MCF 10A (cell line): ENCODE measurements at places on chromosomes 16 and 17. TPM values are rescaled to one million over a fixed set of nuclear protein-coding genes. Genes with fewer than 3 reads are reported as not detected.

EPN3 gene
- 2.1 and 4.4 TPM in 2 replicates for total RNA-seq

DNA sequence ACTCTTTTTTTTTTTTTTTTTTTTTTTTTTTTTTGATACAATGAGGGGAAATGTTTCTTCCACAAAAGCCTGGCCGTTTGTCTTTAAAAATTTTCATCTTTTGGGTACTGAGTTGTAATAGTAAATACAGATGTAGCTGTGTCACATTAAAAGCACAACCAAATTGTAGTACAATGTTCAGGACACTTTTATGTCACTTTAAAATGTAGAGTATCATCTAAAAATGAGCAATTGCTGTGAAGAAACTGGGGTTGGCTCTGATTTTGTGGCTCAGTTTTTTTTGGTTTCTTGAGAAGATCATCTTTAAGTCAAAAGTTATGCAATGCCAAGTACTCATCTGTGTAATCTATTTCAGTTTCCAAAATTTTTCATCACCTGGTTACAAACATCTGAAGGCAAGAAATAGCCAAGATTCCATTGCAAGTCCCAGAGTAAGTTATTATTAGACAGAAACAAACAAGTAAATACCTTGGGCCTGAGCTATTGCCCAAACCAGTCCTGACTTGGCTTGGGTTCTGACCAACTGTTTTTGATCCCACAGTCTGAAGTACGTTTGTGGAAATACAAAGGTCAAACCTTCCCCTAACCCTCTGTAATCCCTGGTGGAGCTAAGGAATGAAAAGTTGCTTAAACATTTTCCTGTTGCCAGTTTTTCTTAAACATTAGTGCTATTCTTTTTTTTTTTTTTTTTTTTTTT is 717.2 kb downstream of the WWOX start:
- H3K4me3 ChIP-seq, result no peak overlapping the region
- peaks cover 5% of the 10 kb centered on the region for H3K36me3 ChIP-seq
- H3K27me3 ChIP-seq, result no peaks in the 10 kb centered on the region
- peak; percentile 18 for DNase-seq

- H3K4me1 ChIP-seq, result no peaks in the 10 kb centered on the region
- no peak for DNase-seq
- peaks cover 36% of the 10 kb centered on the region for H3K36me3 ChIP-seq
- H3K27ac ChIP-seq, result no peak overlapping the region
- no peaks in the 10 kb centered on the region for H3K27me3 ChIP-seq
- no peak overlapping the region for H3K4me3 ChIP-seq
Observed at GRCh38 chr17:35001549-35001948, 21.2 kb downstream of the LIG3 start.

KRTAP4-4 gene
- total RNA-seq, result not detected in 2 replicates

DNA sequence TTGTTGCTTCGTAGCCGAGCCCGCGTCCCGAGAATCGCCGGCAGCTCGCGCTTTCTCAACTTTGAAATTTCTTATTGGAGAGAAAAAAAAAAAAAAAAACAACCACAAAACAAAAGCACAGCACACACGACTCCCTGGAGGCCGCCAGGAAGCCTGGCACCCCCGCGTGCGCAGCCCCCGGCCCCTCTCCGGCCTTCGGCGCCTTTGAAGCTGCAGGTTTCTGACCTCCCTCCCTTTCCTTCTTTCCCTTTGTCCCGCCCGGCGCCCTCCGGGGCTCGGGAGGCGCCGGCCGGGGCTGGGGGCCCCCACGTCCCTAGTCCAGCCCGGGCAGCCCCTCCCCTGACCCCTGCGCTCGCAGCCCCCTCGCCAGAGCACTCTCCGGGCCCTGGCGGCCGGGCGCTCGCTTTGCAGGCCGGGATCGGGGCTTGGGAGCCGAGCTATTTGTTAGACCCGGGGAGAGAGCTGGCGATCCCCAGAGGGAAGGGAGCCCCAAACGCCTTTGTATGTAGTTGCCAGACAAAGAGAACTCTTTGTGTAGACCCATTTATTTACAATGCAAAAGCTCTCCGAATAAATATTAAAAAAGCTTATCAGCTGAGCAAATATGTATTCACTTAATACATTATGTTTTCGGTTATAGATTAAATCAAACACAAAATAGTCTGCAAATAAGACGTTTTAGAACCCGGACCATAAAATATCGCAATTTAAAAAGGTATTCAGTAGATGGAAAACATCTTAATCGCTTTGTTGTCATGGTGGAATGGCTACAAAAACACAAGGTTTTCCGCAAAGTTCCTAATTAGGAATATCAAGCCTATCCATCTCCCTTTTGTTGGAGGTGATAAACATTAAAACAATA is 2.3 kb downstream of the BAHCC1 start:
- peak overlapping the region; percentile 89 for H3K4me3 ChIP-seq
- peak; percentile 69 for DNase-seq
- H3K4me1 ChIP-seq, result peaks cover 16% of the 10 kb centered on the region
- H3K36me3 ChIP-seq, result peaks cover 28% of the 10 kb centered on the region
- peak overlapping the region; percentile 99 for H3K27ac ChIP-seq
- H3K27me3 ChIP-seq, result no peaks in the 10 kb centered on the region

TEX19 gene
- total RNA-seq, result not detected in 2 replicates

GRCh38 chr16:22316411-22316811 is 19.2 kb downstream of the POLR3E start:
- H3K4me3 ChIP-seq, result no peak overlapping the region
- H3K4me1 ChIP-seq, result no peaks in the 10 kb centered on the region
- no peaks in the 10 kb centered on the region for H3K27me3 ChIP-seq
- H3K36me3 ChIP-seq, result peaks cover 86% of the 10 kb centered on the region
- no peak for DNase-seq
- no peak overlapping the region for H3K27ac ChIP-seq

- no peaks in the 10 kb centered on the region for H3K27me3 ChIP-seq
- no peak overlapping the region for H3K27ac ChIP-seq
- no peaks in the 10 kb centered on the region for H3K4me1 ChIP-seq
Observed at GRCh38 chr16:4244254-4245076, 2.6 kb upstream of the SRL start.

- no peak for DNase-seq
- no peaks in the 10 kb centered on the region for H3K4me1 ChIP-seq
- no peak overlapping the region for H3K4me3 ChIP-seq
- H3K27ac ChIP-seq, result no peak overlapping the region
Observed at GRCh38 chr16:23535901-23536300, 21.2 kb downstream of the EARS2 start.

GRCh38 chr17:77807051-77807745 is 151.3 kb upstream of the TNRC6C start:
- no peaks in the 10 kb centered on the region for H3K36me3 ChIP-seq
- H3K27me3 ChIP-seq, result peaks cover 68% of the 10 kb centered on the region
- DNase-seq, result no peak
- H3K27ac ChIP-seq, result no peak overlapping the region
- no peak overlapping the region for H3K4me3 ChIP-seq

GRCh38 chr16:11045846-11046245 is 101.5 kb downstream of the CLEC16A start:
- H3K36me3 ChIP-seq, result peaks cover 67% of the 10 kb centered on the region
- no peaks in the 10 kb centered on the region for H3K27me3 ChIP-seq
- H3K4me3 ChIP-seq, result no peak overlapping the region
- no peak for DNase-seq
- no peak overlapping the region for H3K27ac ChIP-seq

- H3K27me3 ChIP-seq, result peaks cover 98% of the 10 kb centered on the region
- no peaks in the 10 kb centered on the region for H3K36me3 ChIP-seq
- DNase-seq, result no peak
- H3K4me3 ChIP-seq, result no peak overlapping the region
- H3K27ac ChIP-seq, result no peak overlapping the region
Observed at GRCh38 chr17:48611681-48612455, 1.1 kb upstream of the HOXB7 start.

GRCh38 chr16:31710880-31711279 is 162.7 kb upstream of the ZNF267 start:
- no peaks in the 10 kb centered on the region for H3K27me3 ChIP-seq
- no peak overlapping the region for H3K4me3 ChIP-seq
- no peak overlapping the region for H3K27ac ChIP-seq
- H3K36me3 ChIP-seq, result peaks cover 30% of the 10 kb centered on the region
- no peak for DNase-seq

ERCC4 gene
- total RNA-seq, result 10.3 and 15.9 TPM in 2 replicates

DNA sequence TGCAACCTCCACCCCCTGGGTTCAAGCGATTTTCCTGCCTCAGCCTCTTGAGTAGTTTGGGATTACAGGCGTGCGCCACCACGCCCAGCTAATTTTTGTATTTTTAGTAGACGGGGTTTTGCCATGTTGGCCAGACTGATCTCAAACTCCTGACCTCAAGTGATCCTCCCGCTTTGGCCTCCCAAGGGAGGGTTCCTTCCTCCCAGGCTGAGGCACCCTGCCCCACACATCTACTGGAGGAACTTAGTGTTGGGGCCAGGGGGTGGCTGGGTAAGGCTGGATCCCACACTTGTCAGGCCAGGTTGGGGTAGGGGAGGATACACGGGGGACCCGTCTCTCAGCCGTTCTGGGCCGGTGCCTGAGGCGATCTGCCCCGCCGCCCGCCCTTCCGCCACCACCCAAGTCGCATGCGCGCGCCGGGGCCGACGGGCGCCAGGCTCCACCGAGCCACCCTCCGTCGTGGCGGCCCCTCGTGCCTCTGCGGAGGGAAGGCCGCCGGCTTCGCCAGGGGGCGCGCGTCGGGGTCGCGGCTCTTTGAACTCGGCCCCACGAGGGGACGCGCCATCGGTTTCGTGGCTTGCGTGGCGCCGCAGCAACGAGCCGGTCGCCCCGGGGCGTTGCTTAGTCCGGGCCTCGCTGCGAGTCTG is 15.9 kb downstream of the GRB7 start:
- peaks cover 38% of the 10 kb centered on the region for H3K27me3 ChIP-seq
- H3K36me3 ChIP-seq, result no peaks in the 10 kb centered on the region
- H3K4me1 ChIP-seq, result no peaks in the 10 kb centered on the region
